Aorta (tissue), 5 donors: ENCODE measurements at places on chromosomes 2 and 18.
A peak's percentile ranks its signal among the peaks of the same experiment; 100 is the strongest.

DNA sequence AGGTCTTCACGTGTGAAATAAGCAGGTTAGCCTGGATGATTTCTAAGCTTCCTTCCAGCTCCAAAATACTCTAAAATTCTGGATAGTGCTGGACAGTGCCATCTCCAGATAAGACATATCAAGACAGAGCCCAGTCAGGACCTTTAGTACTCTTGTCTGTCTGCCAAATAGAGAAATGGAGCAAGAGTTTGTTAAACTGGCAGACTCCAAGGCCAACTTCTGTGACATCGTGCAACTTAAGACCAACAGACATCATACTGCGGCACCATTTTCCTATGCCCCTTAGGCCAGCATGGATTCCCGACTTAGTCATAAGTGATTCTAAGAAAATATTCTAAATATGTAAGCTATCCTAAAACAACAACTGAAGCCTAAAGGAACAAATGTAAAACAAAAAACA lies 118.6 kb downstream of the RBMS1 start:
- DNase-seq, result no peak

DNA sequence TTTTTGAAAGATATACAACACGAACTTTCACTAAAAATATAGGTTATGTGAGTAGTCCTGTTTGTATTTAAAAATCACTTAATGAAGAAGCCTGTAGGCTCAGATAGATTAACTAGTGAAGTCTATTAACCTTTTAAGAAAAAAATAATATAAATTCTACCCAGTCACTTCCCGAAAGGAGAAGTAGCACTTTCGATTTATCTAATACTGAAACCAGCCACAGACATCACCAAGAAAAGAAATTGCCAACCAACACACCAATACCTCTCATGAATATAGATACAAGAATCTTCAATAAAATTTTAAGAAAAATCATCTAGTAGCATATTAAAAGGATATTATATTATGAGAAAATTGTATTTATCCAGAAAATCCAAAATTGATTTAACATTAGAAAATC lies 160.5 kb downstream of the GALNT13 start:
- DNase-seq, result no peak

GRCh38 chr2:166013878-166014277 lies 60.3 kb upstream of the TTC21B start:
- no peak for DNase-seq

DNA sequence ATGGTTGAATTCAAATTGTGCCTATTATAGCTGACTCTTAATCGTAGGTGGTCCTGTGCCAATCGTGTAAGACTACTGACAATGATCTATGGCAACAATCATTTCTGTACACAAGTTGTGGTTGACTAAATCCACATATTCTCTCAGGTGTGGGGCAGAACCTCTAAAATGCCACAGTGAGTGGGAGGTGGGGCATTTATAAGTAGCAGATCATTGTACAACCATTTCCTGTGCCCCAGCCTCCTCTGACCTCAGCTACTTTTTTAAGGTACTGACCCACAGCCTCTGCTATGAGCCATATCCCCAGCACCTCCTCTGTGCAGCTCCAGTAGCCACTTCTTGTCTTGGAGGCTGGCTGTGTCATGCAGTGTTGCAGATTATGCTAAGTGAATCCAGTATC lies 48.6 kb upstream of the RAPH1 start:
- peak; percentile 61 for DNase-seq

DNA sequence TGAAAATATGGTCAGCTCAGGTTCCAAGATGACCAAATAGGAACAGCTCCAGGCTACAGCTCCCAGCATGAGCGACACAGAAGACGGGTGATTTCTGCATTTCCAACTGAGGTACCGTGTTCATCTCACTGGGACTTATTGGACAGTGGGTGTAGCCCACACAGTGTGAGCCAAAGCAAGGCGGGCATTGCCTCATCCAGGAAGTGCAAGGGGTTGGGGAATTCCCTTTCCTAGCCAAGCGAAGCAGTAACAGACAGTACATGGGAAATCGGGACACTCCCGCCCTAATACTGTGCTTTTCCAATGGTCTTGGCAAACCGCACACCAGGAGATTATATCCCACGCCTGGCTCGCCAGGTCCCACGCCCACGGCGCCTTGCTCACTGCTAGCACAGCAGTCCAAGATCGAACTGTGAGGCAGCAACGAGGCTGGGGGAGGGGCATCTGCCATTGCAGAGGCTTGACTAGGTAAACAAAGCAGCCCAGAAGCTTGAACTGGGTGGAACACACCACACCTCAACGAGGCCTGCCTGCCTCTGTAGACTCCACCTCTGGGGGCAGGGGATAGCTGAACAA lies 57.5 kb downstream of the WDPCP start:
- no peak for DNase-seq

DNA sequence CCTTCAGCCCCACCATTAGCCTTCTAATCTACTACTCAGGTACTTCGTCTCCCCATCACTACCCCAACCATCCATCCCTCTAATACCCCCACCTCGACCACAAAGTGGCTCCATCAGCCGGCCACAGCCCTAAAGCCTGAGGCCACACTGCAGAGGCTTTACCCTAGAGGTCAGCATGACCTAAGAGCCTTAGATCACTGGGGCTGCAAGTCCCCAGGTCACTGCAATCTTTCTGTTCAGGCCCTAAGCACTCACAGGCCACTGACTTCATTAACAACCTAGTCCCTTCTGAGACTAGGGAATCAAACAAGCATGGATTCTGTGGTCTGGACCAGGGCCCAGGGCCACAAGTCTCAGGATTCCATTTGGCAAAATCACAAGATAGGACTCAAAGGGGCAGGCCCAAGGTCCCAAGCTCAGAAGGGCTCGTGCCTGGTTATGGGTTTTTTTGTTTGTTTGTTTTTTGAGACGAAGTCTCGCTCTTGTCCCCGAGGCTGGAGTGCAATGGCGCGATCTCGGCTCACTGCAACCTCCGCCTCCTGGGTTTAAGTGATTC lies 37.0 kb upstream of the PKDCC start:
- DNase-seq, result no peak

- no peak for DNase-seq
Observed at GRCh38 chr2:72082021-72082601, 65.6 kb downstream of the CYP26B1 start.

GRCh38 chr18:43720041-43720440 lies 442.8 kb upstream of the SYT4 start:
- no peak for DNase-seq

- no peak for DNase-seq
Observed at GRCh38 chr2:64980183-64980582, 9.0 kb upstream of the SLC1A4 start.

DNA sequence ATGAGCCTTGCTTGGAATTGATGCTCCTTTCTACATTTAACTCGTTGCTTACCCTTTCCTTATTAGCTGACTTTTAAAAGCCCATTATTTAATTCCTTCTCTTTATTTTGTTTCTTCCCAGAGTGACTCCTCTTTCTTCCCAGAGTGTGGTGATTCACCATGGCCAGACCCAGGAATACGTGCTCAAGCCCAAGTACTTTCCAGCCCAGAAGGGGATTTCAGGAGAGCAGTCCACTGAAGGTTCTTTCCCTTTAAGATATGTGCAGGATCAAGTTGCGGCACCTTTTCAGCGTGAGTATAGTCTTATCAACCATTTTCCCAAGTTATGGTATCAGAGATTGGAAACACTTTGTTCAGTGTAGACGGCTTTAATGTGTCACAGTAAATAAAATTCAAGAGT lies 163.7 kb downstream of the LTBP1 start:
- DNase-seq, result no peak

DNA sequence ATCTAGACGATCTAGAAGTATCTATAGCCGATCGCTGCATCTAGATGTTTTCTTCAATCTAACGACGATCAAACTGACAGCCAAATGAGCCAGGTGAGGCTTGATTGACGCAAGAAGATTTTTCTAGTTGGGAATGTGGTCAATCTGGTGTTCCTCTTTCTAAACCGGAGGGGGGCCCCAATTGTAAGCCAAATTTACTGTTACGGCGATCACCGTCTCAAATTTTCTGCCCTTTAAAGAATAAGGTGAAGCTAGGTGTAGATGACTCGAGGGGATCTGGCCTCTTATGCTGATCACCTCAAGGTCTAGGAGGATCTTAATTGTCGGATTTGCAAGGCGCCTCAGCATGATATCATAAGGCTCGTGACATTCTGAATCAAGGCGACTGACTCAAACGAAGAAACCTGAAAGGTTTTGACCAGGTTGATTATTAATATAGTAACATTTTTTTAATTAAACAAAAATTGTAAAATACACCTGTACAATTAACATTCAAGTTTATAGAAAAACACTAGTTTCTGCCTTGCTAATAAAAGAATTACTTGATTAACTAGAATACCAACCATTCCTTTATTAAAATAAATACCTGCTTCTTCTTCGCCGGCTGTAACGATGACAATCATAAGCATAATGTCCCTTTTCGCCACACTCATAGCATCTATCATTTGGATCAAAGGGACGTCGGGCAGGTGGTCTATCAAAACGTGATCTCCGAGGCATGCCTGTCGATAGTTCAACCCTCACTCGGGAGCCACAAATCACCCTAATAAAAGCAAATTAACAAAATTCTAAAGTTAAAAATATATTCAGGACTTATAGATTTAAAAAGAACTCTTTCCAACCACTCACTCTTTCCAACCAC lies 2.0 kb downstream of the SRSF7 start:
- no peak for DNase-seq

DNA sequence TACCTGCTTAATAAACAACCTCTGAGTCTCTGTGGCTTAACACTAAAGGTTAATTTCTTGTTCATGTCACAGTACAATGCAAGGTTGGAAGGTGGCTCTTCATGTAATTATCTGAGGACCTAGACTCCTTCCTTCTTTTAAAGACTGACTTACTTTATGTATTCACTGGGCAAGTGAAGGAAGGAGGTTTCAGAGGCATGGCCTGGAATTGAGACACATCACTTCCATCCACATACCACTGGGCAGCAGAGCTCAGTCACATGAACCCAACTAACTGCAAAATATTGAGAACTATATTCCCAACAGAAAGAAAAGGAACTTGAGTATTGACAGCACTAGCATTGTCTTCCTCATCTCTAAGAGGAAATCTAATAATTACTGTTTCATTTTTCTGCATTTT lies 57.5 kb upstream of the FN1 start:
- no peak for DNase-seq

DNA sequence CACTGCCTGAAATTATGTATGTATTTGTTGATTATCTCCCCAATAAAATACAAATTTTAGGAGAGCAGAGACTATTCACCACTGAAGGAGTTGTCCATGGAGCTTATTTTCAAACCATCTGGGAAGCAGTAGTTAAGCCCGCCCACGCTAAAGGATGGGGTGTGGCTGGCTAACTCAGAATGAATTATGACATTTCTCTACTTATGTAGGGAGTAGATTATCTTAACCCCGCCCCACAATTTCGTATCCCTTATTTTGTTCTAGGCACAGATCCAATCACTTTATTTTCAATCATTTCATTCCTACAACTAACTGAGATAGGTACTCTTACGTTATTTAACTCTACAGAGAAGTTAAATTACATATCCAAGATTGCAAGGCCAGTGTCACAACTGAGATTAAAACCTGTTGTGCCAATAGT lies 1.4 kb upstream of the LAPTM4A start:
- peak; percentile 81 for DNase-seq

GRCh38 chr2:219638948-219639755 lies 11.7 kb downstream of the SLC4A3 start:
- no peak for DNase-seq

DNA sequence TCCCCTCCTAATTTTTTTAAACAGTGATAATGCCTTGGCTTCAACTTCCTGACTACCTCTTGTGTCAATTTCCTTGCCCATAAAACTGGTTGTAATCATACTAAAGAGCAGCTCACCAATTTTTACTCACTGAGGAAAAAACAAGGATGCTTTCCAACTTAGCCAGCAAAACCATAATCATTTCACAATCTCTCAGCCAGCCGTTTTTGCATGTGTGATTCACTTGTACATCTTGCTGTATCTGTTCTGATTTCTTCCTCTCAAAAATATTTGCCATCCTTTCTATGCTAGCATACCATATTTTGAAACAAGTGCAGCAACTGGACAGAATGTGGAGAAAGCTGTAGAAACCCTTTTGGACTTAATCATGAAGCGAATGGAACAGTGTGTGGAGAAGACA lies 60.7 kb downstream of the RAB27B start:
- no peak for DNase-seq

DNA sequence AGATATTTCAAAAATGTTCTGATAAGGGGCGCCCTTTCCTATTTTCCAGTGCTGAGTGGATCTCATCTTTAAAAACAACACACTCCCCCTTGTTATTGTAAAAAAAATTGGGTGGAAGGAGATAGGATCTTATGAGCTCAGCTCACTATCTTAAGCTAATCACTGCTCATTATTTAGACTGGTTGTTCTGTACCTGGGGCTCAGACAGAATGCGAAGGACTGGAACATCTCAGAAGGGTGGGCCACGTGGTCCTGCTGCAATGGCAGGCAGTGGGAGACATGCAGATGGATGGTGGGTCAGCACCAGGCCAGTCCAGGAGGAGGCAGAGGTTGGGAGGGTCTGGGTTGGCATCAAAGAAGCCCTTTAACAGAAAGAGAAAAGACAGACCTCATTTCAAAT lies 48.3 kb upstream of the GPR155 start:
- DNase-seq, result no peak

DNA sequence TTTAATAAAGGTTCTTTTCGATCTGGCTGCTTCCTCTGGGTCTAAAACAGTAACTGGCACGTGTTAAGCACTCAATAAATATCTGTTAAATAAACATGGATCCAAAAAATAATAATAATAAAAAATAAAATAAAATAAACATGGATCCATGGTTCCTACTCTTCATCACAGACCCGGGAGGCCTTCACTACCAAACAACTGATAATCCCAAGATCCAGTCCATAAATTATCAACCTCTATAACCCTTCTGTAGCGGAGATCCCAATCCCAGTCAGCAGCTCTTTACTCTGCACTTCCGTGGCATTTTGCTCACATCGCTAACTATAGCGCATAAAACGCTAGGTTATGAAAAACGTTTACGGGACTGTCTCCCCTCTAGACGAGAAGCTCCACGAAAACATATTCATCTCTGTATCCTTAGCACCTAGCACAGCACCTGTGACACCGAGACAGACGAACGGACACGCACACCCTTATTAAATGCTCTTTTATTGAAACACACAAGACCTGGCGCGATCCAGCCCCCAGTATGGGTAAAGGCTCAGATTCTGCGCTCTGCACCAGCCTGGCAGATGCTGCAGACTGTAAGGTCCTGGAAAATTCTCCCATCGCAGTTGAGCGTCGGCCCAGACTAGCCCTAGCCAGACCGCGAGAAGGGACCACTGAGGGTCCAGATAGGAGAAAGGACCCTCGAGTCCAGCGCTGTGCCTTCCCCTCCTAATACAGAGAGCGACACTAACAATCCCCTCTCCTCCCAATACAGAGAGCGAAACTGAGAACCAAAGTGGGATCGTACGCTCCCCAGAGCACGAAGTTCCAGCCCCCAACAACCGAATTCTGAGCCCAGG lies 770 bp downstream of the NBAS start:
- DNase-seq, result no peak

GRCh38 chr2:190701586-190701985 lies 52.7 kb downstream of the NAB1 start:
- no peak for DNase-seq

DNA sequence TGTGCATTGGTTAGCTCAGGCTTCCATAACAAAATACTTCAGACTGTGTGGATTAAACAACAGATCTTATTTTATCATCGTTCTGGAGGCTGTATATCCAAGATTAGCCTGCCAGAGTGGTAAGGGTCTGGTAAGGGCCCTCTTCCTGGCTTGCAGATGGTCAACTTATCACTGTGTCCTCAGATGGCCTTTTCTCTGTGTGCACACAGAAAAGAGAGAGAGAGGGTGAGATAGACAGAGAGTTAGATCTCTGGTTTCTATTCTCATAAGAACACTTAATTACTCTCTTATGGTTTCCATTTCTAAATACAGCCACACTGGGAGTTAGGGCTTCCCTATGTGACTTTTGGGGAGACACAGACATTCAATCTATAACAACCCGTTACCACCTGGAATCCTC lies 1003.5 kb downstream of the TSN start:
- no peak for DNase-seq
